ENCODE measurements at places on chromosomes 3 and 15.

- no peak for DNase-seq
Observed at GRCh38 chr15:98035577-98036010, 75.1 kb downstream of the ARRDC4 start.

- no peak for DNase-seq
Observed at GRCh38 chr3:52095990-52096775, 39.8 kb upstream of the DUSP7 start.

DNA sequence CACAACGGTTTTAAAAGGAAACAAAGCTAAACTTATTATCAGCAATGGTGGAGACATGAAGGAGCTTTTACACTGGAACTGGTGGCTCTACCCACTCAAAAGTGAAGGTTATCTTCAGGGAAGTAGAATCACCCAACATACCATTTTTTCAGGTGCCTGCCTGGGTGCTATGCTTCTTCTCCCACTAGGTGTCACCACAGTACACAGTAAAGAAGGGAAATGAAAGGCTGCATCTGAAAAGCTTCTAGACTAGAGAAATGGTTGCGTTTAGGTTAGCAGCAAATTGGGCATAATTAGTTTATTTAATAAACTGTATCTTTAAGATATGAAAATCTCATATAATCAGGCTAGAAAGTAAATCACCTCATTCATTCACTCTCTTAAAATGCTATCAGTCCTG is 47.0 kb upstream of the SELENOK start:
- DNase-seq = peak; percentile 15

DNA sequence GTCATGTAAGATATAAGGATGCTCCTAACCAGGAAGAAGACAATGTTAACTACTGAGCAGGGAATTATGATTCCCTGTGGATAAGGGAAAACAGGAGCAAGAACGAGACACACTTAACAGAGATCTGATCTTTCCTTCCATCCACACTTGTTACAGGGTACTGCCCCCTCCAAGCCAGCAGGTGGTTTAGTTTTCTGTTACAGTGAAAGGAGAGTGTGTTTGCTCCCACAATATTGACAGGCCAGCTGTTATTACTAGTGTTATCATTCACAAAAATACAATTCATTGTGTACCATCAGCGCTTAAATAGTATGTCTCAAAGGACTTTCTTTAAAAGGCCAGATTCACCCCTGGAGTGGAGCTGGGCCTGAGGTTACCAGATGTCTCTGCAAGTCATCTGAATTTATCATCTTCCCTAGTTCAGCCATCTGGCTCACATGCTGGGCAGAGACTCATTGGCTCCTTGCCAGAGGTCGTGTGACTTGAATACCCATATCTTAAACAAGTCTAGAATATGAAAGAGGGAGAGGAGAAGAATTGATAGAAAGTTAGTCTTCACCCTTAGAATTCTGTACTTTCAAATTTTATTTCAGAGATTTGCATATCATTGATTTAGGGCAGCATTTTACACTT is 16.8 kb upstream of the FMN1 start:
- no peak for DNase-seq

DNA sequence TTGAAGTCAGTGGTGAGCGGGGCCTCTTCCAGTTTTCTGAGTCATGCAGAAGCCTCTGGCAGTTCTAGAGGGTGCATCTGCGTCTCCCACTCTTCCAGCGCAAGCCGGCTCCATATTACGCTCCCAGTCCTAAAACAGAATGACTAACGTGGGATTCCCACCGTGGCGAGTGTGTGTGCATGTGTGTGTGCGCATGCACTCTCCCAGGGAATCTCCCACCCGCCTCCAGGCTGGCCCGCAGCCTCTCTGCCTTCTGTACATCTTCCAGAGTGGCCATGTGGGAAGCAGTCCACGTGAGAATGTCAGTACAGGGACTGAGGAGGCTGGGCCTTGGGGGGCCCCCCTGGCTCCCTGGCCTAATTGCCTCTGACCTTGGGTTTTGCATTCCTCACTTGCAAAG is 87.7 kb downstream of the LSM3 start:
- no peak for DNase-seq

DNA sequence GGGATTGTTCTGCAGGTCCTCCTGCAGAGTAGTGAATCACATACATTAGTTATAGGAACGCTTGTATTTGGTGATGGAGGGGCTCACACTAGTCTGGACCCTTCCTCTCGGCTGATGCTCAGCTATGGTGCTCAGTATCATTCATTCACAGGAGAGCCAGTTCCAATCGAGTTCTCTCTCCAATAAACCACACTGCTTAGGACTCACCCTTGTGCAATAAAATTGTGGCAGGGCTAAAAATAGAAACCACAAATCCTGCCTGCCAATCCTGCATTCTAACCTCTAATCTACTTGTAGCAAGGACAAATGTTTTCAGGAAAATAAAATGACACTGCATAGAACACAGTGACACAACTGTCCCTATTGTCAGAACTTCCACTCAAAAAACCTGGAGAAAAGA is 138.4 kb upstream of the TBL1XR1 start:
- no peak for DNase-seq

- no peak for DNase-seq
Observed at GRCh38 chr3:62968128-62968527, 92.9 kb upstream of the CADPS start.

- no peak for DNase-seq
Observed at GRCh38 chr3:32819551-32820348, 2.0 kb downstream of the TRIM71 start.

GRCh38 chr3:23646184-23646920 is 159.4 kb upstream of the UBE2E1 start:
- no peak for DNase-seq

DNA sequence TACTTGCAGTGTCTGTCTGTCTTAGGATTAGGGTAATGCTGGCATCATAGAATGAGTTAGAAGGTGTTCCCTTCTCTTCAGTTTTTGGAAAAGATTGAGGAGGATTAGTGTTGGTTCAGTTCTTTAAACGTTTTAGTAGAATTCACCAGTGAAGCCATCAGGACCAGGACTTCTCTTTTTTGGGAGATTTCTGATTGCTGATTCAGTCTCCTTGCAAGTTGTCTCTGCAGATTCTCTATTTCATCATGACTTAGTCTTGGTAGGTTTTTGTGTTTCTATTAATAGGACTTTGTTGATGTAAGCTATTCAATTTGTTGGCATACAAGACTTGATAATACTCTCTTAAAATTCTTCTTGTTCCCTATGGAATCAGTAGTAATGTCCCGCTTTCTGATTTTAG is 48.9 kb downstream of the STT3B start:
- no peak for DNase-seq

DNA sequence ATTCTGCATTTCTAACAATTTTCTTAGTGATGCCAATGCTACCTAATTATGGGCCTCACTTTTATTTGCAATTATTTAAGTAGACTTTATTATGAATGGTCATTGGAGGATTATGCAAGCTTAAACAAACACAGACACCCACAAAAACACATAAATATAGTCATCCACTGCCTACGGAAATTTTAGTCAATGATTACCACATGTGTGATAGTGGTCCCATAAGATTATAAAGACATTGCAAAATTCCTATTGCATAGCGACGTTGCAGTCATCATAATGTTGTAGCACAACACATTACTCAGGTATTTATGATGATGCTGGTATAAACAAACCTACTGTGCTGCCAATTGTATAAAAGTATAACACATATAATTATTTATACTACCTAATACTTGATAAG is 247.8 kb upstream of the ALCAM start:
- no peak for DNase-seq

- DNase-seq = no peak
Observed at GRCh38 chr15:75731248-75732151, 18.9 kb upstream of the CSPG4 start.

DNA sequence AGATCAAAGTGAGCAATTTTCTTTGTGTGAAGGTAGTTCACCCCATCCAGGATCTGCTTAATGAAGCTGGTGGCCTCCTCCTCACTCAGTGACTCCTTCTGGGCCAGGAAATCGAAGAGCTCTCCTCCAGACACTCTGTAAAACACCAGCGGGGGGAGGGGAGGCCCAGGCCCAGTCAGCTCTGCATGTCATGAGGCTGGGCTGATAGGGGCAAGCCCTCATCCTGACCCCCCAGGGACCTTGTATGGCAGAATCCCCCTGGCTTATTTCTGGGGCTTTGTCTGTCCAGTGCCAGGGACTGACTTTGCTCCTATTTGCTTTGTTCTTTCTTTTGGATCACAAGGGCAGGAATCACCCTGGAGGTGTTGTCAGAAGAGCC is 74.9 kb downstream of the DAPK2 start:
- DNase-seq = peak; percentile 65

GRCh38 chr3:24963762-24964625 is 464.1 kb upstream of the RARB start:
- DNase-seq = no peak

GRCh38 chr3:155184011-155184410 is 103.9 kb downstream of the MME start:
- DNase-seq = no peak

GRCh38 chr3:43844757-43845156 is 154.0 kb downstream of the ABHD5 start:
- DNase-seq = no peak

DNA sequence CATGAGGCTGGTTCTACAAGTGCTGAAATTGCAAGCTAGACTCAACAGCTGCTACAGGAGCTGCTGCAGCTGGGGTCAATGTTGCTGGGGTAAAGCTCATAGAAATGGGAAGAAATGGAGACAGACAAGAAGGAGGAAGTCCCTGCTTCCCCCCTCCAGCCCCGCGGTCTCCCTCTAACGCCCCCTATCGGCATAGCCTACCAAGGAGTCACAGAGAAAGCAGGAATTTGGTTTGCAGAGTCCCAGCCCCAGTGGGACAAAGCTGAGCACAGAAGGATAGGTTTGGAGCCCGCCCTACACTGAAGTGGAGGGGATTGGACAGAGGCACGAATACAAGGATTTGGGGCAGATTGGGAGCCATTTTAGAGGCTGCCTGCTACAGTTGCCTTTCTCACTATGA is 176.9 kb upstream of the ANKRD28 start:
- no peak for DNase-seq

- DNase-seq = no peak
Observed at GRCh38 chr3:70426071-70426470, 113.6 kb upstream of the MDFIC2 start.

GRCh38 chr15:29062179-29062591 is 176.4 kb downstream of the APBA2 start:
- no peak for DNase-seq

DNA sequence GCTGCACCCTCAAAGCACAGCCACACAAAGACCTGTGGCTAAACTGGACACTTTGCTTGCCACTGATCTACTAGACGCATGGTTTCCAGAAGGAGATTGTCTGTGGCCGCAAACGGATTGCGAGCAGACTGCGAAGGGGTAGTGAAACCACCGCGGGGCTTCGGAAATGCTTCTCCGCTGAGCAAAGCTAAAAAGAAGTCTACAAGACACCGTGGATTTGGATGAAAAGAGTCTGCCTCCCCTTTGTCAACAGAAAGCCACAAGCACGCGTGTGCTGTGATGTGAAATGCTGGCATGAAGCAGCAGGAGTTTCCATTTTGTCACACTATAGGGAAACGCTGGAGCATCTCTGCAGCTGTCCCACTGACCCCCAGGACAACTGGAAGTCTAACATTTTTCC is 63.0 kb downstream of the TMEM44 start:
- DNase-seq = no peak
